ENCODE measurements at places on chromosomes 16 and 17.

- peak; percentile 80 for DNase-seq
- no peak overlapping the region for H3K4me3 ChIP-seq
- peak overlapping the region; percentile 10 for H3K27ac ChIP-seq
- no peaks in the 10 kb centered on the region for H3K36me3 ChIP-seq
- peaks cover 6% of the 10 kb centered on the region for H3K4me1 ChIP-seq
Observed at GRCh38 chr16:74709441-74709877, 8.8 kb upstream of the MLKL start.

GRCh38 chr17:2929881-2930533, 133.4 kb downstream of the OR1D5 start:
- no peak overlapping the region for H3K4me3 ChIP-seq
- H3K4me1 ChIP-seq = peaks cover 4% of the 10 kb centered on the region
- H3K27ac ChIP-seq = no peak overlapping the region
- peak; percentile 26 for DNase-seq
- H3K27me3 ChIP-seq = no peaks in the 10 kb centered on the region

DNA sequence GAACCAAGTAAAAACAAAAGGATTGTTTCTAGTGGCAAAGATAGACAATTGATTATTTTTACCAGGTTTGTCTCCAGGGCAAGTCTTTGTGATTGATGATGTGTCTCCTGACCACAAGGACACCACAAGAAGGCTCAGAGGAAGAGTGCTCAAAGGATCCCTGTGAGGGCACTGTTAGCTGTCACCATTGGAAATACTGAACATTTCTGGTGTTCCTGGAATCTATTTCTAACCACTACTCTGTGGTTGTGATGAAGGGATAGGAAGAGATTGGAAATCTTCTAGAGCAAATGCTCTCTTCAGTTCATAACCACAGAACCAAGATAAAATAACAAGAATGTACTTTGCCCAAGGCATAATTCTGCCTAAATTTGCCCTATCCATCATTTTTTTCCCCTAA, 15.3 kb downstream of the RNF43 start:
- DNase-seq = peak; percentile 18
- H3K4me3 ChIP-seq = peak overlapping the region; percentile 18
- peaks cover 11% of the 10 kb centered on the region for H3K4me1 ChIP-seq
- no peaks in the 10 kb centered on the region for H3K36me3 ChIP-seq
- peak overlapping the region; percentile 33 for H3K27ac ChIP-seq

- DNase-seq = no peak
- H3K27ac ChIP-seq = no peak overlapping the region
Observed at GRCh38 chr17:44324092-44324570, 492 bp downstream of the SLC25A39 start.

GRCh38 chr16:67647111-67647651, 2.2 kb downstream of the CARMIL2 start:
- DNase-seq = no peak
- H3K27me3 ChIP-seq = no peaks in the 10 kb centered on the region
- H3K4me1 ChIP-seq = peaks cover 26% of the 10 kb centered on the region
- no peak overlapping the region for H3K27ac ChIP-seq
- peaks cover 12% of the 10 kb centered on the region for H3K36me3 ChIP-seq

DNA sequence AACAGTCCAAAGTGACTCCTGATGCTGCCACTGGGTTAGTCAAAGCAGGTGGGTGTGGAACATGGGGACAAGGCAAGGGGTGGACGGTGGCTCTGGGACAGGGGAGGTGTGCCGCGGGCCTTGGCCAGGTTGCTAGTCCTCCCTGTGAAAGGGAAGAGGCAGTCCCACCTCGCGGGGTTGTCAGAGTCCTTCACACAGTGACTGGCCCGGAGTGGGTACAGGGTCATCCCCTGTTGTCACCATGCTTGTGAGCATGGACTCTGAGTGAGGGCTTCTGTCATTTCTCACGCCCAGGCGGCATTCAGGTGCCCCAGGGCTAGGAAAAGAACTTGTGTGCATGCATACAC, 3.1 kb upstream of the ZNF469 start:
- DNase-seq = no peak
- peaks cover 4% of the 10 kb centered on the region for H3K4me1 ChIP-seq
- peaks cover 15% of the 10 kb centered on the region for H3K27me3 ChIP-seq
- no peak overlapping the region for H3K27ac ChIP-seq

GRCh38 chr17:15232517-15232915, 32.6 kb downstream of the PMP22 start:
- H3K27ac ChIP-seq = no peak overlapping the region
- no peaks in the 10 kb centered on the region for H3K4me1 ChIP-seq
- H3K36me3 ChIP-seq = no peaks in the 10 kb centered on the region
- no peak overlapping the region for H3K4me3 ChIP-seq
- peaks cover 5% of the 10 kb centered on the region for H3K27me3 ChIP-seq
- no peak for DNase-seq

DNA sequence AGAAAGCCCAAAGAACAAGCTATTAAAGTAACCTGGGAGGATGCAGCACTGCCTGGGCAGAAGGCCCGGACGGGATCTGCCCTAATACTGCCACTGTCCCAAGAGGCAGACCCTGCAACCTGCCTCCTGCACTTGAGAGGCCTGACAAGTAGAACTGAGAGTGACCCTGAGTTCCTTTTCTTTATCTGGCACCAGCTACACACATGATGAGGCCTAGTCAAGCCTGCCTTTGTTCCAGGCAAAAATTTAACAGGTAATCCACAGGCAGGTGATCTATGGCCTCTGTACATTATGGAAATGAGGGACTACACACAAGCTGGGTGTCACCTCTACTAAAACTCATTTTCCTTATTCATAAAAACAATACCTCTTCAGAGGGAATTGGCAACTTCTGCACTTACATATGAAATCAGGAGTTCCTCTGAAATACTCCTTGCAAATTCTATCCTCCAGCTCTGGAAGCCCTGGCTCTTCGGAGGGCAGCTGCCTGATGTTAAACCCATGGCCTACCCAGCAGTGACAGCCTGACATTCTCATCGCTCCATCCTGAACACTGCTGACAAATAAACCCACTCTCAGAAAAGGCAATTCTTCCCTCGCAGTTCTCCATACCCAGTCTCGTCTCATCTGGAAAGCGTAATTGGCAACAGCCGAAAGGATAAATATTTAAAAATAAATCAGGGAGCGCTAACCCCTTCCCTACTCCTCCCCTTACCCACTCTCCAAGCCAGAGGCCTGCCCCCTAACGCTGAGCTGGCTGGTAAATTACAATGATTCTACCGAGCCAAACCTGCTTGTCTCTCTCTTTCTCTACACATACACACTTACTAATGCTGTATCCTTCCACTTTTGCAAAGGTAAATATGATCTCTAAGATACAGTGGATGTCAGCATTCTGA, 2.5 kb upstream of the ZFHX3 start:
- H3K4me1 ChIP-seq = no peaks in the 10 kb centered on the region
- H3K27ac ChIP-seq = no peak overlapping the region
- no peaks in the 10 kb centered on the region for H3K36me3 ChIP-seq
- H3K4me3 ChIP-seq = no peak overlapping the region
- no peak for DNase-seq
- H3K27me3 ChIP-seq = peaks cover 28% of the 10 kb centered on the region

DNA sequence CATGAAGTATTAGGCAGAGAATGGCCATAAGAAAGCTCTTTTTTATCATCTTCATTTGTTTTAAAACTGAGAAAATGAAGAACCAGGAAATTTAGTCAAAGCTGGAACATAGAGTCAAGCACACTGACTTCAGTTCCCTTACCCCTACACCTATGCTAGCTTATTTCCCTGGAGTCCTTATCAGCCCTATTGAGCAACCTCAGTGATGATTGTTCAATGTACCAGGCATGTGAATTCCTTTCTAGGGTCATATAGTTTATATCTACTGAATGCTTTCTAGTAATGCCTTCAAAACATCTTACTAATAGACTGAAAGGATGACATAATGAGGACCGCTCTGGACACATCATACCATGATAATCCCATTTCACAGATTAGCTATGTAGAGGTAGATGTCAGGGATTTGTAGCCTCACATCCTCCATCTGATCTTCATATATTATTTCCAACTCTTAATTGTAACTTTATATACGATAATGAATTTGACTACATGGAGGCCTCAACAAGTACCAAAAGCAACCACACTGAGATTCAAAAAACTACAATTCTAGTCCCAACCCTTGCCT, 460.4 kb upstream of the DYNLRB2 start:
- H3K27ac ChIP-seq = no peak overlapping the region
- no peaks in the 10 kb centered on the region for H3K36me3 ChIP-seq
- H3K4me3 ChIP-seq = no peak overlapping the region
- no peak for DNase-seq
- no peaks in the 10 kb centered on the region for H3K4me1 ChIP-seq
- no peaks in the 10 kb centered on the region for H3K27me3 ChIP-seq

DNA sequence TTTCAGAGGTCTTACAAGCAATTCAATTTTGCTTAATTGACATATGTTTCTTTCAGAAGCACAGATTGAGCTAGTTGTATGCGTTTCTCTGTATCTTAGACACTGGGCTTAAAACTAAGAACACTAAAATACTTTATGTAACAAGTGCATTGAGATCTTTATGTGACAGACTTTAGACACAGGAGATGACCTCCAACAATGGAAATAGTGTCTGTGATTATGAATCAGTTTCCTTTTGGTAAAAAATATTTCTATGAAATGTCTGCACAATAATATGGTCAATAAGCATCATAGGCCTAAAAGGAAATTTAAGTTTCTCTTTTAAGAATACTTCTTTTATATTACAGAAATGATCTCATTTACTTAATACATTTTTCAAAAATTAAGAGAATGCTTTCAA, 153.2 kb downstream of the SKAP1 start:
- peak overlapping the region; percentile 12 for H3K27ac ChIP-seq
- H3K36me3 ChIP-seq = no peaks in the 10 kb centered on the region
- H3K27me3 ChIP-seq = no peaks in the 10 kb centered on the region
- H3K4me3 ChIP-seq = no peak overlapping the region
- H3K4me1 ChIP-seq = no peaks in the 10 kb centered on the region
- DNase-seq = no peak

DNA sequence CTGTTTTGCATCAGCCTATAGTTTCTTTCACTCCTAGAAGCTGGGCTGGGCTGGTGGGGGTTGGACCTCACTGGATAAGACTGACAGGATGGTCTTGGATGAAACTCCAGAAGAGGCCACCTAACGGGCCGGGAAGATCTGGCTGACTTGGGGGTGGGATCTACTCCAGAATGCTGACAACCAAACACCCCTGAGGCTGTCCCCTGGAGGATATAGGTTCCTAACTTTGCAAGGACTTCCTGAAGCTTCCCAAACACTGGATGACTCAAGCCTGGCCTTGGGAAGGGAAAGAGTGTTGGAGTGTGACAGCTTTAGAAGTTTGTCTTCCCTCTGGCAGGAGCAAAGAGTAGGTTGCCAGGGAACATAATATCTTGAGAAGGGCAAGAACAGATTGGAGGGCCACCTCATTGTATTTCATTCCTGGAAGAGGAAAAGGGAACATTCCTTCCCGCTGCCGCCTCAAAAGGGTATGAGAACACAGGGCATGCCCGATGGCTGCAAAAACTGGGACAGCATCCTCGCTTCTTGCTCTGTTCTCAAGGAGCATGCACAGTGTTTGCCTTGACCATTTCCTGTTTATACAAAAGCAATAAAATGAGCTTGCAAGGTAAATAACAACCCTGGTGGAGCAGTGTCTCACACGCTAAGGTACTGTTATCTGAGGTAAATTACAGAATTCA, 6.8 kb upstream of the CYB5B start:
- H3K27me3 ChIP-seq = no peaks in the 10 kb centered on the region
- no peaks in the 10 kb centered on the region for H3K36me3 ChIP-seq
- H3K4me1 ChIP-seq = peaks cover 3% of the 10 kb centered on the region
- no peak overlapping the region for H3K27ac ChIP-seq
- no peak overlapping the region for H3K4me3 ChIP-seq

DNA sequence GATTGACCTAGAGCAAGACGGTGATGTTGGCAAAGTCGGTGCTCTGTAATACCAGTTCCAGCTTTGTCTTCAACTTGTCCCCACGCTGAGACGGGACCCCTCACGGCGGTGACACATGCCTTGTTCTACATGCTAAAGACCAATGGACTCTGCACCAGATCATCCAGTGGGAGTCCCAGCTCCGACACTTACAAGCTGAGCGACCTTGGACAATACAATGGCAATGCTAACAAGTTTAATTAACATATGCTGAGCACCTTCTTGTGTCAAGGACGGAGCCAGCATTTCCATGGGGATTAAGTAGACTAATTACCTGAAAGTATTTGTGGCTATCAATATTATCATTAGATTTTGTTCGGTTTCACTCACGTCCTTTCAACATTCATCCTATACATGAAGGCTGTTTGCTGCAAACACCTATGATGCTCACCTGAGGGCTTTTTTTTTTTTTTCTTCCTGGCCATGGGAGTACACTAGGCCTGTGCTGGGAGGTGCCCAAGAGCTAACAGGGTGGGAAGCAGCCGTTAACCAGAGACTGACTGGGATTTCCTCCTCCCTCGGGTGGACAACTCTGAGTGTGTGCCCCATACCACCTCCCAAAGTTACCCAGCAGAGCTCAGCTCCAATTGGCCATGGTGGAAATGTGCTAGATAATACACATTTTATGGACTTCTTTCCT, 308.6 kb upstream of the ZFHX3 start:
- H3K36me3 ChIP-seq = no peaks in the 10 kb centered on the region
- H3K27me3 ChIP-seq = no peaks in the 10 kb centered on the region

GRCh38 chr17:82630212-82630611, 18.0 kb downstream of the WDR45B start:
- no peak overlapping the region for H3K27ac ChIP-seq
- no peak for DNase-seq
- peaks cover 23% of the 10 kb centered on the region for H3K36me3 ChIP-seq

DNA sequence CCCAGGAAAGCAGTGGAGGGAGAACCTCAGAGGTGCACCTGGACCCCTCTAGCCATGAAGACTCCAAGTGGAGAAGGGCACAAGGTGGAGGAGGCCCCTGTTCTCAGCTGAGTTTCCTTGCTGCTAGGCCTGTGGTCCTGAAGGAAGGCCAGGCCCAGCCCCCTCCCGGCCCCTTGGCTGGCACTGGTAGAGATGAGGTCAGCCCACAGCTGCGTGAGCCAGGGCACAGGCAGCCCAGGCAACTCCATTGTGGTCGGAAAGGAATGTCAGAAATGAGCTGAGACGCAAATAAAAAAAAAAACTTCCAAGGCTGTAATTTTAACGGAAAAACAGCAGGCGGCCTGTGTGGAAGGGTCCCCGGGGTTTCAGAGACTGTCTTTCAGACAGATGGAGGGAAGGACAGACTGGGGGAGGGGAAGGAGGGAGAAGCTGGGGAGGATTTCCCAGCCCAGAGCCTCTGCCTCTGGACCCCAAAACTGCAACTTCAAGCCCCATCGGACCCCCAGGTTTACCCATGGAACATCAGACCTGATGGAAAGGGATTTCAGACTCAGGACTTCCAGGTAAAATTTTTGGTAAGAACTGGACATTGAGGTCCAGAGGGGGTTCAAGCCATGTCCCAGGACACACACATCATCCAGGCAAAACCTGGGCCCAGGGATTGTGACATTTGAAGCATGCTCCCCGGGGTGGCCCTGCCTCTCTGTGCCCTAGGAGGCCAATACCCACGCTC, 25.6 kb upstream of the MRPS23 start:
- peaks cover 40% of the 10 kb centered on the region for H3K4me1 ChIP-seq
- H3K27ac ChIP-seq = no peak overlapping the region
- peaks cover 18% of the 10 kb centered on the region for H3K27me3 ChIP-seq
- no peak for DNase-seq

All from activated T-cell treated with anti-CD3 and anti-CD28 coated beads, Interleukin-2, amount 50 U/mL, for 72 hours (primary cell).